ENCODE measurements at places on chromosomes 12 and 14.
A peak's percentile ranks its signal among the peaks of the same experiment; 100 is the strongest.

DNA sequence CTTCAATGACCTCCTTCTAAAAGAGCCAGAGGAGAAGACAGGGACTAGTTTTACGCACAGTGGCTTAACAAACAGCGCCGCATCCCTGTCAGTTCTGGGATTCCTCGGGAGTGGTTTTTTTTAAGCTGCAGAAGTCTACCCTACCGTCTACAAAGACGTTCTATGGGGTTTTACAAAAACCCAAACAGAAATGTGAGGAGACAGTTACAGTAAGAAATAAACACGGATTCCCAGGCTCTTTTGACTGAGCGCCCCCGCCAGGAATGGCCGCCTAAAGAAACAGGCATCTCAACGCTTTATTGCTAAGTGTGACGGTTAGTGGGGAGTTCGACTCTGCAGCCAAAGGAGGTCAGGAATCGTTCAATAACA is 484 bp downstream of the ALKBH1 start:
- DNase-seq: no peak

- DNase-seq: no peak
These were observed 57.1 kb downstream of the ZDHHC17 start for GRCh38 chr12:76820888-76821482.

DNA sequence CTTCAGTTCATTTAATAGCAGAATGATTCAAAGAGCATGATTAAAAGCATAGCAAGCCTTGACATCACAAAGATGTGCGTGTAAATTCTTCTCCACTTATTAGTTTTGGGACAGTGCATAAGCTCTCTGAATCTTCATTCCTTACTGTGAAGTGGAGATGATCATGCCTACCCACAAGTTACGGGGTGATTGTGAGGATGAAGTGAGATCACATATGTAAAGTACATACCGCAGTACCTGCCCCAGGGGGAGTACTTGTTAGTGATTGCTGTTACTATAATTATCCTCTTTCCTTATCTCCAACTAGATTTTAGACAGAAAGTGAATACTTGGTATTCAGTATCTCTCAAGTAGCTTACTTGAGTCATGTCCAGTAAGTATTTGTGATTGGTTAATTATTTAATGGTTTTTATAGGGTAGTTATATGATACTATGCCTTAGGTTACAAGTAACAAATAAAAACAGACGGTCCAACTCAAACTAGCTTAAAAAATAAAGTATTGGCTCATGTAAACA is 6.0 kb downstream of the RAD9B start:
- DNase-seq: no peak

DNA sequence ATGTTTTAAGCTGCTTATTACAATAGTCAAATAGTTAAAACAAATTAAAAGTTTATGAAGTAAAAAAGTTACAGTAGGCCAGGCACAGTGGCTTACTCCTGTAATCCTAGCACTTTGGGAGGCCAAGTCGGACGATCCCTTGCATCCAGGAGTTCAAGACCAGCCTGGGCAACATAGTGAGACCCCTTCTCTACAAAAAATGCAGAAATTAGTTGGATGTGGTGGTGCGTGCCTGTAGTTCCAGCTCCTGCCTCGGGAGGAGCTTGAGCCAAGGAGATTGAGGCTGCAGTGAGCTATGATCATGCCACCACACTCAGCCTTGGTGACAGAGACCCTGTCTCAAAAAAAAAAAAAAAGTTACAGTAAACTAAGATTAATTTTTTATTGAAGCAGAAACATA is 142.6 kb downstream of the MIPOL1 start:
- DNase-seq: no peak

GRCh38 chr14:103847451-103848174 is at the start of gene PPP1R13B:
TSS of gene PPP1R13B (minus strand) at chr14:103847575. CDS start at chr14:103847307, 268 bp downstream.
- DNase-seq: peak; percentile 91

DNA sequence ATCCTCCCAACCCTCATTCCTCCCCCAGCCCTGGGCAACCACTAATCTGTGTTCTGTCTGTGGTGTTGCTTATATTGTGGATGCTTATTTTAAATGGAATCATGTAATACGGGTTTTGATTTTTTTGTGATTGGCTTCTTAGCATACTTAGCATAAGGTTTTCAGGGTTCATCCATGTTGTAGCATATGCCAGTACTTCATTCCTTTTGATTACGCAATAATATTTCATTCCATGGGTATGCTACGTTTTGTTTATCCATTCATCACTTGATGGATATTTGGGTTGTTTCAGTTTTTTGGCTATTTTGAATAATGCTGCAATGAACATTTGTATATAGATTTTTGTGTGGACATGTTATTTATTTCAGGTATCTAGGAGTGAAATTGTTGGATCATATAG is 82.9 kb downstream of the TSPAN9 start:
- no peak for DNase-seq

DNA sequence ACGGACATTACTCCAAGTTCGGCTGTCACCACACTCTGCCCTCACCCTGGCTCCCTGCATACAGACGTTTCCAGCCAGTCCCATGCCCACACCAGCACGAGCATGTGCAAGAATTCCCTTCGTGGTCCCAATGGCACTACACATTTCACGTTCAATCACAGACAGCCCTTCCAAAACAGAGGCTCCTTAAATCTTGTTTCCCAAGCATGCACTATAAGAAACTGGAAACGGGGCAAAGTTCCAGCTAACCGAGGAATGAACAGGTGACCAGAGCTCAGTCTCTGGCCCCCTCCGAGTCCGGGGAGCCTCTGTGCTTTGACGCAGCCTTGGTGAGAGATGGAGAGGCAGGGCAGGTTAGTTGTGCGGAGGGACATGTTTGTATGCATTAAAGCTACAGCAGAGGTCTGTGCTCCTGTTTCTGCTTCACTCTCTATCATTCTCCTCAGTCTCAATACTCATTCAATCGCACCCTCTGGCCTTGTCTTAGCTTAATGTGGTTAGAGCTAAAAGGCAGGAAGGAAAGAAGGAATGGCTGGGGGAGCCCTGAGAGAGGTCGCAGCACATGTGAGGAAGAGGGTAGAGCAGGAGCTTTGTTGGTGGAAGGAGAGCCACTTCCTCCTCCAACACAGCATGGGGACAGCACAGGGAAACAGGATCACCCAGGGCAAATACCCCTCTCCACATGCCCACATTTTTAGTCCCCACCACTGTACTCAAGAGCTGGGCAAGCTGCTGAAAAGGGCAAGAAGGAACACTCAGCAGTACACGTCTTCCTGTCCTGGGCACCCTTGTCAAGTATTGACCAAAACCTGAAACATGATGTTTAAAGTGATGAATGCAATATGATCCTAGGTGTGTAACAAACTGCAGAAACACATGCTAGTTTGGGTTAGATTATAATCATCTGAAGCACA is 12.2 kb upstream of the SELPLG start:
- no peak for DNase-seq

DNA sequence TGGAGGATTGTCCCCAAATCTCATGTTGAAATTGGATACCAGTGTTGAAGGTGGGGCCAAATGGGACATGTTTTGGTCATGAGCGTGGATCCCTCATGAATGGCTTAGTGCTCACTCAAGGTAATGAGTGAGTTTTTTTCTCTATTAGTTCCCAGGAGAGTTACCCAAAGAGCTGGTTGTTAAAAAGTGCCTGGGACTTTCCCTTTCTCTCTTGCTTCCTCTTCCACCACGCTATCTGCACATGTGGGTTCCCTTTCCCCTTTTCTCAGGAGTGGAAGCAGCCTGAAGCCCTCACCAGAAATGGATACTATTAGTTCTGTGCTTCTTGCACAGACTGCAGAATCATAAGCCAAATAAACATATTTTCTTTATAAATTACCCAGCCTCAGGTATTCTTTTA is 465.4 kb downstream of the FSCB start:
- no peak for DNase-seq

DNA sequence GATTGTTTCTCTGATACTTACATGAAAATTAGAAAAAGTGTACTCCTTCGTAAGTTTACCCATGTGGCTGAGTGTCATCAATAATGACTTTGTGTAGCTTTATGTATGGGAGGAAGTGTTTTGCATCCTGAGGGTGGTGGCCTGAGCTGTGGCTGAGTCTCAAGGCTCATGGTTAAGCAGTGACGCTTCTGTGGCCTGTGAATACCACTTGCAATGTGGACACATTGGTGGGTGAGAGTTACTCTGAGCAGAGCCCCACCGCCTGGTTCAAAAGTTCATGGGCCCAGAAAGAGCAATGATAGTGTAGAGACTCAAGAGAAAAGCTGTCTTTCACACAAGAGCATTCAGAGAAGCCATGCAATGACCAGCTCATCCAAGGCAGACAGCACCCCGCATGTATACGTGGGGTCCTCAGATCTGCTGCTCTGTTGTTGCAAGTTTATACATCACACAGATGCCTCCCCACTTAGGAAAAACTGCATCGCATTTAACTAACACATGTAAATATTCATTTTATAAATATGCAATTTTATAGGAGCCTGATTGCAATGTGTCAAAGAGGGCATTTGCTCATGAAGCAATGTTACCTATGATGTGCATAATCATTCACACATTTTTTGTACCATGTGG is 55.1 kb upstream of the FRMD6 start:
- no peak for DNase-seq

- no peak for DNase-seq
These were observed 56.4 kb downstream of the ZFP36L1 start for GRCh38 chr14:68736471-68736871.

DNA sequence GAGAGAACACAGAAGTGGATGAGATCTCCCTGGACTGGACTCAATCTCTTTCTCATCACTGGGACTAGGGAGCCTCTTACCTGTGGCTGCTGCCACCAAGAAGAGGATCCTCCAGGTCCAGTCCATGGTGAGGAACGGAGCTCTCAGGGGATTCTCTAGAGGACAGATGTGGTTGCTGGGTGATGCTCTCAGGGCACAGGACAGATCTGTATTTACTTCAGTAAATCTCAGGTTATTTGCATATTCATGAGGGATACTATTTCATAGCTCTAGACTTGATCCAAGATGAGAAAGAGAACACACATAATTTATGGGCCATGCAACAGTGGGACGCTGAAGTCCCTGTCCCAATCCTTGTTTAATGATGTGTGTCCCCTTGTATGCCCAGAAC is 460.5 kb downstream of the TMEM121 start:
- DNase-seq: no peak

DNA sequence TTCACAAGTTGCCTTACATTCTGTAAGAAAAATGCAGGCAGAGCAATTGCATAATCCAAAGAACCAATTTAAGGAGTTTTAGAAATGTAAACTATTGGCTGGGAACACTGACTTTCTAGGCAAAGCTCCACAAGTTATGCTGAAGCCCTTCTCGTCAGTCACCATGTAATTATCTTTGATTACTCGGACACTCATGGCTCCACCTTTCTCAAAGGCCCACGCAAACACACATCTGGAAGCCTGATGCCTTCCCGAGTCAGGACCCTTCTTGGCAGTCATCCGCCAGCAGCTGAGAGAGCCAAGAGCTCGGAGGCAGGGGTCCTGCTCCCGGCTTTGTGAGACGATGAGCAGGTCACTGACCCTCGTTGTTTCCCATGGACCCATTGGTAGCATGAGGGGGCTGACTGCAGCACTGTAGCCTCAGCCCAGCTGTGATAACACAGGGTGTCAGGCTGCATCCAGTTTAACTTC is 202.2 kb downstream of the TMEM132D start:
- no peak for DNase-seq

GRCh38 chr14:54535646-54536045 is 25.9 kb downstream of the CGRRF1 start:
- DNase-seq: no peak

GRCh38 chr14:50085570-50086320 is 30.6 kb downstream of the VCPKMT start:
- DNase-seq: no peak

GRCh38 chr12:108551535-108551934 is 9.4 kb downstream of the SART3 start:
- no peak for DNase-seq

DNA sequence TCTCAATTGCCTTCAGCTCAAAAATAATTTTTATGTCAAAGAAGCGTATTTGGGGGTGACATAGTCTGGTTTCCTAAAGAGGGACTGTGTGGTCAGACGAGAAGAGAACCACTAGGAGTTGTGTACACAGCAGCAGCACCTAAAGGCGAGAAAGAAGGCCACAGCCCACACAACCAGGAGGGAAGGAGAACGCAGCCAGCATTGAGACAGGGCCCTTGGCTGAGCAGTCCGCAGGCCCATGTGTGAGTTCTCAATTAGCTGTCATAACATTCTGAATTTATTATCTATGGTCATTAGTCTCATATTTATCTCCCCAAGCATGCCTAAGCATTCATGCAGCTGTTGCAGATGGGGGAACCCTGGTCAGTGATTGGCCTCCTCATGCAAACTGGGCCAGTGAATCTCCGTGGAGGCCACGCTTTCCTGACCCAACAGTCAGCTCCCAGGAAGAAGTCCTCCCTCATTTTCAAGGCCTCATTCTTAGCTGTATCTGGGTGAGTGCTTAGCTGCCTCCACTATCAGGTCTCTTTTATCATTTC is 81.2 kb upstream of the ATF7IP start:
- DNase-seq: no peak

DNA sequence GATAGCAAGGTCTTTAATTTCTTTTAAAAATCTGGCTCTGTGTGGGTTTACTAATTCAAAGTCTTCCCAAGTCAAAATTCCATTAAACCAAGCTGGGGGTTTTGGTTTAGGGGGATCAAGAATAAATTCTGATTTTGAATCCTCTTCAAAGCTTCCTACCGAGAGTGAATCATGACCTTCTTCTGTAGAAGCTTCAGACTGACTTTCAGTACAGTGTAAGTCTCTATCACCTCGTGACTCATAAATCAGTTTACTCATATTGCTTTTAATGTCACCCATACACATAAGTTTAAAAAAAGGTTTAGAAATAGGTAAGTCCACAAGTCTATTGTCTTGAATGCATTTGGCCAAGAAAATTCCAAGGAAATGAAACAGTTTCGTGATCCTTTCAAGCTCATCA is 80.6 kb upstream of the STRN3 start:
- DNase-seq: no peak

DNA sequence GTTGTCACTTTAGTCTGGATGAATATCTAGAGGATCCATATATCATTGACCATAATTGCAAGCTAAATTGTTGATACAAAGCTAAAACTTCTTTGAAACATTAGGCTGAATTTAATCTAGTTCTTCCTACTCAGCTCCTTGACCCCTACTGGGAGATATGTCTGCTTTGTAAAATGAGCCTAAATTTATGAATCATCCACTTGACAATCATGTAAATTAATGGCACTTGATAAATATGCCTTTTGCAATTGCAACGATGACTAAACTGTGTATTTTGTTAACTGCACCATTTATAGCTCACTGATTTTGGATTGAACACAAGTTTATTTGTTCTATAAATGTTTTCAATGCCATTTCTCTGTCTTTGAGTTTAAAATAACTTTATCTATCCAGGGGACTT is 1616.5 kb upstream of the FLRT2 start:
- DNase-seq: no peak

DNA sequence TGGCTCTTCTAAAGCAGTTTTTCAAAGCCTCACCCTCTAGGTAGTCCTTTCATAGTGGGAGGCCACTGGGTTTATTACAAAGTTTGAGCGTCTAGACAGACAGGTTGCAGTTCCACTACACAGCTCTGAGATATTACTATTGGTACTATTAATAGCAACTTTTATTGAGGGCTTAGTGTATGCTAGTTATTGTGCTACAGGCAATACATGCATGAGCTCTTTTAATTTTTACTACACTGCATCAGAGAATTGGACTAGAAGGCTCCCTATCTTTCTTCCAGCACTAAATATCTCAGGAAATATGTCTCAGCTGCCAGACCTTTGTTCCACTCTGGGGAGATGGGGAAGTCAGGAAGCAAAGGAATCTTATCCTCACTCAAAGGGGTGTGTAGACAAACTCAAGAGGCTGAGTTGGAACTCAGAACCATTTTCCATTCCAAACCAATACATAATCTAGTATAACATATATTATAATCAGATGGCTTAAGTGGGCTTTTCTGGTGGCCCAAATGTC is 161.8 kb upstream of the SLC38A2 start:
- DNase-seq: no peak

Measured in stimulated activated CD4-positive, alpha-beta T cell treated with anti-CD3 and anti-CD28 coated beads, Interleukin-12 subunit alpha, Interleukin-12 subunit beta, amount 100 ng/mL, for 24 hours (primary cell).